Cerebellar nuclear complex (tissue), 1 donor: ENCODE measurements at places on chromosomes 13 and 19.

GRCh38 chr13:71606818-71607217, 260.2 kb downstream of the DACH1 start:
- DNase-seq: no peak

DNA sequence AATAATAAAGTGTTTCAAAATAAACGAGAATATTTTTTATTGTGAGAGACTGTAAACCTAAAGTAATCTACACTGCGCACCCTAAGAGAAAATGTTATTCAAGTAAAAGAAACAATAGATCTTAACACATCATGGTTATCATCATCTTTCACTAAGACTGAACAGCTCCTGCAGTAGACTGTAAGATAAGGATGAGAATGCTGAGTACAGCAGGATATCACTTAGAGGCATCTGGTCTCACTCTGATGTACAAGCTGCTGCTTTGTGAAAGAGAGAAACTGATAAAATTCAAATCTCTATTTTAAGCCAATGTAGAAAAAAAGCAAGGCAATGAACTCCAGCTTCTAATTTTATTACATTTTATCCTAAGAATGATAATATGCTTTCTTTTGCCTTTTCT, 261.7 kb upstream of the HTR2A start:
- no peak for DNase-seq

GRCh38 chr13:31035185-31035965, 102.9 kb downstream of the TEX26 start:
- DNase-seq: no peak

- DNase-seq: no peak
Observed at GRCh38 chr13:95754069-95754468, 77.1 kb downstream of the DNAJC3 start.

DNA sequence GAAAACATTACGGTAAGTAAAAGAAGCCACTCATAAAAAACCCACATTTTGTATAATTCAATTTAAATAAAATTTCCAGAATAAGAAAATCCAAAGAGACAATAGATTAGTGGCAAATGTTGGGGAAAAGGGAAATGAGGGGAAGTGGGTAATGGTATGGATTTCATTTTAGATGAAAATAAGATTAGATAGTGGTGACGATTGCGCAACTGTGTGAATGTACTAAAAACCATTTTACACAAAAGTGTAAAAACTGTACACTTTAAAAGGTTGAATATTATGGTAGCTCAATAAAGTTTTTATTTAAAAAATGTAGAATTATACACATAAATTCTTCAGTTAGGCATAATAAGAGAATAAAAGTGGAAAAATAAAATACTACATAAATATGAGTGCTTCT, 3.7 kb downstream of the MBD3L1 start:
- DNase-seq: no peak

- DNase-seq: no peak
Observed at GRCh38 chr19:39926170-39926760, 8.2 kb downstream of the FCGBP start.

- DNase-seq: no peak
Observed at GRCh38 chr13:27481766-27482165, 31.4 kb upstream of the MTIF3 start.

- DNase-seq: no peak
Observed at GRCh38 chr13:101698400-101698799, 245.9 kb downstream of the ITGBL1 start.
